ENCODE measurements at places on chromosomes 13 and 19. TPM values are rescaled to one million over a fixed set of nuclear protein-coding genes. Genes with fewer than 3 reads are reported as not detected.

The SOX1 gene
- total RNA-seq, result not detected

The KIR2DL3 gene
- total RNA-seq, result not detected

The ZIK1 gene
- not detected for total RNA-seq

The DCLK1 gene
- 0.76 TPM for total RNA-seq

Data from A549 treated with CORT108297 at 1 μM for 4 hours (cell line).